Activated T-cell treated with anti-CD3 and anti-CD28 coated beads, Interleukin-2, amount 50 U/mL, for 4 hours (primary cell): ENCODE measurements at places on chromosomes 2 and 18. TPM values are rescaled to one million over a fixed set of nuclear protein-coding genes. Genes with fewer than 3 reads are reported as not detected.

IL37 gene
- not detected for total RNA-seq

RTTN gene
- total RNA-seq, result 15.1 TPM

CWC22 gene
- 30.7 TPM for total RNA-seq

CROCC2 gene
- not detected for total RNA-seq

PLGLB1 gene
- 1.1 TPM for total RNA-seq

SCYGR7 gene
- not detected for total RNA-seq

RMND5A gene
- 35.4 TPM for total RNA-seq

B3GNT7 gene
- total RNA-seq, result 0.46 TPM

CAVIN2 gene
- total RNA-seq, result 0.38 TPM

AQP12B gene
- total RNA-seq, result not detected

VAMP5 gene
- total RNA-seq, result 7.3 TPM

CD28 gene
- total RNA-seq, result 124 TPM

CLEC4F gene
- not detected for total RNA-seq

RAB6C gene
- not detected for total RNA-seq

DNA sequence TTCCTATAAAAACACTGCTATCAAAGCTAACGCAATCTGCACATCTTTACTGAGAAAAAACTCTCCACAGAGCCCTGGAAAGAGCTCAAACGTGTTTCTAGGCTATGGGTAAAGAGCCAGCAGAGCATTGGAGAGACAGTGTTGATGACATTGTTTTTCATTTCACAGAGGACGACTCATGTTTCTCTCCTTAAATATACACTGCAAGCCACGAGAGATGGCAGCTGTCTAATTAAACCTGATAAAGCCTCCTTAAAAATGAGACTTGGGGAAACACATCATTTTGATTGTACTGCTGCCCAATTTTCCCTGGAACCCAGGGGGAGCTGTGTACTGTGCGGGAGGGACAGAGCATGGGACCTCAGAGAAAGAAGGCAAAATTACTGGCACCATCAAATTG, 294.3 kb upstream of the SETBP1 start:
- no peak for DNase-seq

- DNase-seq, result no peak
Observed at GRCh38 chr2:128646691-128647090, 328.0 kb upstream of the HS6ST1 start.

DNA sequence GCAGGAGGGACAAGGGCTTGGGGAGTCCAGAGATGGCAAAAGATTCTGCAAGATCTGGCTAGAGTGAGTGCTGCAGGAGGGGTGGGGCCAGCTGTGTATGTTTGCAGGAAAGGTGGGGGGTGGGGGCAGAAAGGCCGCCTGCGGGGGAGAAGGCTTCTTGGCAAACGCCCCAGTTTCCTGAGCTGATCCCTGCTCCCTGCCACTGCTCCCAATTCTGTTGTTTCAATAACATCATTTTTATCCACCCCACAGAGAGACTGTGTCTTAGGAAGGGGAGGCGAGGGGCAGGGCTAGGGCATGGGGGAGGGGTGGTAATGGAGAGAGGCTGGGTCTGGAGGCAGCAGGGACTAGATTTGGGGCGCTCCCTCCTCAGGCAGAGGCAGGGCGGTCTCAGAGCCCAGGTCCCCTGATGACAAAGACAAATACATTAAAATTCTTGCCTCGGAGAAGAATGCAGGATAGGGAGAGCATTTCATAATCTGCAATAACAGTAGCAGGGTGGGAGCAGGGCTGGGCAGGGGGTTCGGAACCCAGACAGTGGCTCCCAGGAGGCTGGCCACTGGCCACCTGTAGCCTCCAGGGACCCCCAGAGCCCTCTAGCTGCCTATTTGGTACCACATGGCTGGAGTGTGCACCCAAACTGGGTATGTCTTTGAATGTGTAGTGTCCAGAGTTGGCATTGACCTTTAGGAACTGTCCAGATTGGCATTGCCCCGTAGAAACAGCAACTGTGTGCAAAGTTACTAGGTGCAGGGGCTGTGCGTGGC, 2.1 kb upstream of the WNT6 start:
- DNase-seq, result no peak

DNA sequence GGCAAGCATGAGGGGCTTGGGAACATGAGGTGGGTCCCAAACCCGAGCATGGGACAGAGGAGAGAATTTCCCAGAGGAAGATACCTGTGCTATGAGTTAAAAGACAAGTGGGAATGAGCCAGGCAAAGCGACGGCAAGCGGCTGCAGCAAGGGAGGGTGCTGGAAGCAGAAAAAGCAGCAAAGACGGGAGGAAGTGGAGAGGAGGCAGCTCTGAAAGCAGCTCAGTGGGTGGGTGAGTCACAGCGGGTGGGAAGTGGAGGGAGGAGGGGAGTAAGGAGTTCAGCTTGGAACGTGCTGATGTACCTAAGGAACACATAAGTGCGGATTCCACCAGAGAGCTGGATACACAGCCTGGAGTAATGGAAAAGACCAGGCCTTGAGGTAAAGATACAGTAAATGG, 41.4 kb downstream of the THUMPD2 start:
- DNase-seq, result no peak

- no peak for DNase-seq
Observed at GRCh38 chr2:19823507-19823906, 78.3 kb downstream of the TTC32 start.

- DNase-seq, result no peak
Observed at GRCh38 chr2:383888-384287, 96.0 kb upstream of the ALKAL2 start.

- DNase-seq, result peak; percentile 25
Observed at GRCh38 chr2:26298638-26299393, 47.1 kb upstream of the SELENOI start.

DNA sequence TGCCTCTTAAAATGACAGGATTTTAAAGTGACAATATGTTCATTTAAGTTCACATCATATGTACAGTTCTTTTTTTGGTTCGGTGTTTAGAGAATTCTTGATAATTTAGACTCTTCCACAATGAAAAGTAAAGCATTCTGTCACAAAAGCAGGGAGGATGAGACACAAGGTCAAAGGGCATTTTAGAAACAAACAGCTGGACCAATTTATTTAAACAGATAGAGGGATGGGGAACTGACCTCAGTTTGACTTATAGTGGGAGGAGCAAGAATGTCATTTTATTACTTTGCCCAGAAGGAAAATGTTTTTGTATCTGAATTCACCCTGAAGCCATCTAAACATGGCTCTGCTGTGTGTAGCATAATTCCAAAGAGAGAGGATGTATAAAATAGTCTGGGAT, 128.5 kb downstream of the MEIS1 start:
- no peak for DNase-seq

DNA sequence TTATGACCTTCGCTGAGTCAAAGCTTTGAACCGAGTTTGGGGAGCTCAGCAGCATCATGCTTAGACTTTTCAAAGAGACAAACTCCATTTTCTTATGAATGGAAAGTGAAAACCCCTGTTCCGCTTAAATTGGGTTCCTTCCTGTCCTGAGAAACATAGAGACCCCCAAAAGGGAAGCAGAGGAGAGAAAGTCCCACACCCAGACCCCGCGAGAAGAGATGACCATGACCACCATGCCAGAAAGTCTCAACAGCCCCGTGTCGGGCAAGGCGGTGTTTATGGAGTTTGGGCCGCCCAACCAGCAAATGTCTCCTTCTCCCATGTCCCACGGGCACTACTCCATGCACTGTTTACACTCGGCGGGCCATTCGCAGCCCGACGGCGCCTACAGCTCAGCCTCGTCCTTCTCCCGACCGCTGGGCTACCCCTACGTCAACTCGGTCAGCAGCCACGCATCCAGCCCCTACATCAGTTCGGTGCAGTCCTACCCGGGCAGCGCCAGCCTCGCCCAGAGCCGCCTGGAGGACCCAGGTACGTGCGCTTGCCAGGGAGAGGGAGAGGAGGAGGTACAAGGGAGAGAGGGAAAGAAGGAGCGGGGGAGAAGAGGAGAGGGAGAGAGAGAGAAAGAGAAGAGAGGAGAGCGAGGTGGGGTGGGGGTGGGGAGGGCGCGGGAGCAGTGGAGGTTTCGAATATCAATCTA, at the start of gene DLX1:
Gene DLX1, plus strand, starts transcription at position 48 of the 700 bp plus-strand sequence. Its CDS starts 171 bp downstream, at position 219.
- no peak for DNase-seq

DNA sequence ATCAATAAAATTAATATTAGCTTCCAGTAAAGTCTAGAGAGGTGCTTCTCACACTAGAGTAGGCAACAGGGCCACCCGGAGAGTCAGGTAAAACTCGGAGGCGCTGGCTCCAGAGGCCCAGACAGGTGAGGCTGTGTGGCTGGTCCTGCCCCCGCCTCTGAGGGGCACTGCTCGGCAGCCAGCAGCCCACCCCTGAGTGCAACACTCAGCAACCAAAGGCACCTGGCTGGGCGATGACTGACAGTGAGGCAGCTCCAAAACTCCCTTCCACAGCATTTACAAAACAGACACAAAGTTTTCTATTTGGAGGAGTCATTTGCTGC, 138.8 kb upstream of the ID2 start:
- peak; percentile 40 for DNase-seq

- no peak for DNase-seq
Observed at GRCh38 chr2:173059292-173059691, 16.4 kb upstream of the MAP3K20 start.

DNA sequence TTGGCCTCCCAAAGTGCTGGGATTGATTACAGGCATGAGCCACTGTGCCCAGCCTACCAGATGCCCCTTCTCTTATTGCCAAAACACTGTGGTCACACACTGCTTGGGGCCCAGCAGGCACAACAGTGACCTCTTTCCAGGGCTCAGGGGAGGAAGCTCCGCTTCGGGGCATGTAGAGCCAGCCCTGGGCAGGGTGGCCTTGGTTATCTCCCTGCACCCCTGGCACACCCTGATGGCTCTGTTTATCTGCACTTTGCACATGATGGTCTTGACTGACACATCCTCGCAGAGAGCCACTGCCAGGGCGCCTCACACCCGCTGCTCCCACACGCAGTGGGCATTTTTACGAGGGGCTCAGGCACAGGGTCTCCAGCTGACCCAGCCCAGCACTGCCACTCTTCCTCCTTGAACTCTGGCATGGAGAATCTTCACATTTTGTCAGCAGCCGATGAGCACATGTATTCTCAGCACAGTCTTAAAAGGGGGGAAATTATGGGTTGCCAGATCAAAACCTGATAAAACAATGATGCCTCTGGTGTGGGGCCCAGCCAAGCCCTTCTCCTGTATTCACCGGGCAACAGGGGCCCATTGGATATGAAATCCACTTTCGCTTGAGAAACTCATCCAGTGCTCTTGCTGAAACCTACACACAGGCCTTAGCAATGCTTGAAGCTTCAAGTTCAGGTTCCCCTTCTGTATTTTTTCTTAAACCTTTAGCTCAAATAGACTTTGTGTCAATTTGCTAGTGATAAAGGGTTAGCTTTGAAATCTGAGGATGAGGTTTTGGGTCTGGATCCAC, 5.9 kb downstream of the GYPC start:
- no peak for DNase-seq

- no peak for DNase-seq
Observed at GRCh38 chr2:152189622-152190495, 14.3 kb upstream of the STAM2 start.

- DNase-seq, result no peak
Observed at GRCh38 chr2:235102896-235103295, 151.1 kb downstream of the SH3BP4 start.

DNA sequence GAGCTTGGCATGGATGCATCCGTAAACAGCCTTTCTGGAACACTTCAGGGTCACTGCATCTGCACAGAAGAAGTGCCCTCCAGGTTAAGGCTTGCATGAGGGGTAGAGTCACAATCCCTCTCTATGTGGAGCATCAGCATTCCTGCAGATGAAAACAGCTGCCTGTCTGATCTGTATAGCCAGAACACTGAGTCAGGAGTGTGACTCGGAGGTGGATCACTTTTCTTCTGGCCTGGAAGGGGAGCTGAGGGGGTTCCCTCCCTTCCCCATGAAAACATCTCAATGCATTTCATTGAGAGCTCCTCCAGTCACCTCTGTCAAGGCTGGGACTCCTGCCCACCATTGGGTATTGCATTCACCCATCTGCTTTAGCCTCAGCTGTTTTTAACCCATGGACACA, 72.5 kb upstream of the SERPINE2 start:
- DNase-seq, result no peak

- DNase-seq, result peak; percentile 33
Observed at GRCh38 chr2:157777427-157777826, 98.7 kb downstream of the ACVR1 start.

DNA sequence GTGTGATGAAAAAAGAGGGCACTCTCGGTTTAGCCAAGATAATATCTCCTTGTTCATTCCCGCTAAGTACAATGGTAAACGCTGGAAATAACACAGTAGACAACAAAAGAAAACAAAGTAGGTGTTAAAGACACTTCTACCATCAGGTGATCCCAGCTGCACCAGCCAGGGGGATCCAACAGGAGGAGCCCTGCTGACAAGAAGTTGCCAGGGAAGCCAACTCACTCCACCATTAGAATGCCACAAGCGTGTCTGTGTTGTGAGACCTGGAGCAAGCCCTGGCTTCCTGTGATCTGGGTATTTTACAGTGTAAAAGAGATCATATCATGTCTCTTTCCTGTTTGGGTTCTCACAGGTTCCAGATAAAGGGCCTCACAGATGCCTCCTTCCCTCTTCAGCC, 117.0 kb downstream of the GRB14 start:
- no peak for DNase-seq

DNA sequence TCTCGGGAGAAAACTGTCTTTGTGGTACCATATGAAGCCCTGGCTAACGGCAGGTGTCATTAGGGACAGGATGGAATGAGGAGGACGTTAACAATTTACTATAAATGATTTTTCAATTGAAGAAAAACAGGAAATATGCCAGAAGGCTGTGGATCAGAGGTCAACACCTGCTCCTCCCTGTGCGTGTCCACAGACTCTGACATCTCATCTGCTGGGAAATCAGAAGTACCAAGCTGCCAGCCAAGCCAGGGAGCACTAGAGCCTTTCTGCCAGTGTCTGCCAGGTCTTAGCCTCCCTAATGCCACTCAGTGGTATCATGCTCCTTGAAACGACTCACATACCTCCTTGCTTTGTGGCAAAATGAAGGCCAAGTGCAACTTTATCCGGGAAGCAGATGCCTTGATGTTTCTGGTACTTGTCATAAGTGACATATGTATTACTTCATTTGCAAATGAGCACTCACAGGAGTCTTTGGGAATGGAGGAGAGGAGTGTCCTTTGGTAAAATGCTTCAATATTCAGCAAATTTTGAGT, 541.1 kb downstream of the SATB2 start:
- no peak for DNase-seq

- DNase-seq, result no peak
Observed at GRCh38 chr18:75293591-75293990, 83.0 kb downstream of the TSHZ1 start.

- no peak for DNase-seq
Observed at GRCh38 chr2:123953846-123954245, 71.2 kb upstream of the CNTNAP5 start.

- DNase-seq, result no peak
Observed at GRCh38 chr2:64114912-64115277, 29.3 kb downstream of the PELI1 start.

- DNase-seq, result peak; percentile 18
Observed at GRCh38 chr2:36356990-36357846, 1.6 kb downstream of the CRIM1 start.

- no peak for DNase-seq
Observed at GRCh38 chr2:225091336-225091735, 49.1 kb upstream of the DOCK10 start.

DNA sequence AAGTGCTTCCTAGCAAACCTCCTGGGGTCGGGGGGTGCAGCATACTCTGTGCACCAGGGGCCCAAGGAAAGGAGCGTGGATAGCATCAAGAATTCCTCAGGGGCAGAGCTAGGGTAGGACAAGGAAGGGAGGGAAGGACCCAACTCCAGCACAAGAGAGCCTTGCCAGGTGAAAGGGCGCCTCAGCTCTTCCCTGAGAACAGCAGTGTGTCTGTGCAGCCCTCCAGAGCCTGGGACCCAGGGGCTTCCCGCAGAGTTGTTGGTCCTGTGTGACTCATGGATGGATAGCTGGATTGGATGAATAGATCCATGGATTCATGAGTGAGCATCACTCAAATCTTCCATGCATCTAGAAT, 175.4 kb downstream of the SMAD2 start:
- DNase-seq, result no peak

GRCh38 chr18:60794802-60795201, 422.2 kb upstream of the MC4R start:
- DNase-seq, result no peak
